Astrocyte of the hippocampus (primary cell): ENCODE measurements at places on chromosomes 13 and 19.

GRCh38 chr13:109874484-109875454, 88.4 kb upstream of the IRS2 start:
- DNase-seq: peak; percentile 79

DNA sequence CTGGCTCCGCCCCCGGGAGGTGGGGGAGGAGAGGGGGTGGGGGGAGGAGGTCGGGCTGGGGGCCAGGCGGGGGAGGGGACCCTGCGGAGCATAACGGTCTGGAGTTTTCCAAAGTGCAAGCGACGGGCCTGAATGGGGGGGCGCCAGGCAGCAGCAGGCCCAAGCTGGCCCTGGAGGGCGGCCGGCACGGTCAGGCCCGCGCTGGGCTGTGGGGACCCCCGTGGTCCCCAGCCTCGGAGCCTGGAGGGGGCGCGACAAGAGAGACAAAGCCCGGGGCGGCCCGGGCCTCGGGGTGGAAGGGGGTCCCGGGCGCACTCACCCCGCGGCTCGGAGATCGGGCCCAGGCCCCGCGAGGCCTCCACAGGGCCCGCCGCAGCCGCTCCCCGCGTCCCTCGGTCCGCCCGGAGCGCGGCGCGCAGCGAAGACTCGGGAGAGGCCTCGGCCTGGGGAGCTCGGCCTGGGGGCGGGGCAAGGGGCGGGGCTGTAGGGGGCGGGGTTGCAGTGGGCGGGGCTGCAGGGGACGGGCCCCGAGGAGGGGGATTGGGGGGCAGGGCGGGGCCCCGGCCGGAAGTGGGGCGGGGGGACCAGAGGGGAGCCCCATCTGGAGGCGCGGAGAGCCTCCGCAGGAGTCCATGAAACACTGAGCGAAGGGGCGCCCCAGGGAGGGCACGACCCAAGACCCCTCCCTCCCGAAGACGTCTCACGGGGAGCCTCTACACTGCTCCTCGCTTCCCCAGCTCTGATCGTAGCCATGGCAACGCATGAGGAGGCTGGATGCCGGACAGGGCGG, 47.6 kb downstream of the PTPRS start:
- peak; percentile 84 for DNase-seq

DNA sequence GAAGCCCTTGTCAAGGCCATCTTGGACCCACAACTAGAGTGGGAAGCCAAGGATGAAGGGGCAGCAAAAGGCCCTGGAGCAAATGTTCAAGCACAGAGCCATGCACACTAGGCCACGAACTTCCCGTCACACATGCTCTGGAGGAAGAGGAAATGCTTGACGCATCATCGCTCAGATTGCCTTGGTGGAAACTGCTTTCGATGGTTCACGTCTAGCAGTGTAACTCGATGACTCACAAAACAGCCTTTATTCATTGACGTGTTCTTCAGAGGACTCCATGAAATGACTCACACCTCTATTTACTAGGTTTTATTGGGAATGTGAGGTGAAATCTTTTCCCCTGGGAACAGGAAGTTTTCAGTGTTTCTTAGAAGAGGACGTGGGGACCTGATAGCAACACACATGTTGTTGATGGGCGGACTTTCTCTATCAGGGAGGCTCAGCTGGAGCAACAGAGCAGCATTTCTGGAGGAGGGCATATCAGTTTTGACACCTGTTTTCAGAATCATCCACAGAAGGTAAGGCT, 79.8 kb upstream of the FLT1 start:
- DNase-seq: peak; percentile 84

GRCh38 chr19:27773318-27774094, 1439.4 kb downstream of the UQCRFS1 start:
- DNase-seq: no peak

DNA sequence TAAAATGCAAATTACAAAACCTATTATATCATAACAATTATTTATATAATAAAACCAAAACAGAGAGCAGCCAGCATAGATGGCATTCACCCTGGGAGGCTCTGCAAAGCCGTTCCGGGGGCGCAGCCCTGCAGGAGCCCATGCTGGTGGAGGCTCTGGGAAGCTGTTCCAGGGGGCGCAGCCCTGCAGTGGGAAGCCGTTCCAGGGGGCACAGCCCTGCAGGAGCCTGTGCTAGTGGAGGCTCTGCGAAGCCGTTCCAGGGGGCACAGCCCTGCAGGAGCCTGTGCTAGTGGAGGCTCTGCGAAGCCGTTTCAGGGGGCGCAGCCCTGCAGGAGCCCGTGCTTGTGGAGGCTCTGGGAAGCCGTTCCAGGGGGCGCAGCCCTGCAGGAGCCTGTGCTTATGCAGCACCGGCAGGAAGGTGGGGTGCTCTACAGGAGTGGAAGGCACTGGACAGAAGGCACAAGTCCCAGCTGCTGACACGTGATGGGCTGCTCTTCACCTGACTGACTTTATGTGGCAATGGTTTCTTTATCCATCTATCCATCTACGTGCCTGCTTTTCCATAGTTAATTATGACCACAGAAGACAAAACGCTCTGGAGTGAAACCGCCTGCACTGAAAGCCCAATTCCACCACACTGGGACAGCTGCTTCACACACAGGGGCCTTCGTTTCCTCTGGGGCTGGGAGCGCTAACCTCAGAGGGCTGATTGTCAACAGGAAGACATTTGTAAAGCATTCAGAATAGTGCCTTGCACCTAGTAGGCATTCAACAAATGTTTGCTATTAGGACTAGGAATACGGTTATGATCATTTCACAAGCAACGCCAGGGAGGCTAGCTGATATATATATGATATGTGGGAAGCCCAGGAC, 23.7 kb downstream of the PCID2 start:
- no peak for DNase-seq
